Naive thymus-derived CD8-positive, alpha-beta T cell (primary cell): ENCODE measurements at places on chromosomes 7 and 10. TPM values are rescaled to one million over a fixed set of nuclear protein-coding genes. Genes with fewer than 3 reads are reported as not detected.

The ADIRF gene
- polyA plus RNA-seq = not detected

DNA sequence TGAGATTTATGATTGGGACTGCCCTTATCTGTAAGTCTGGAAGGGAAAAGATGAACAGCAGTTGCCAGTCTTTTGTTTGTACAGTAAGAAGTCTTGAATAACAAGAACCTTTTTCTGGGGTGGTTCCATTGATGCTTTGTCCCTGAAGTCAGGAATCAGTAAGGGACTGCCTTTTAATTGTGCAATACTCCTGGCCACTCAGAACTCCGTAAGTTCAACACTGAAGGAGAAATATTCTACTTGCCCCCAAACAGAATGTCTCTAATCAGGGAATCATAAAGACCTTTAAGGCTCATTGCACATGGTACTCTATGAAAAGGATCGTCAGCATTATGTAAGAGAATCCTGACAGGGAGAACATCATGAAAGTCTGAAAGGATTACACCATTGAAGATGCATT is 361.4 kb downstream of the EXOC4 start:
- H3K27ac ChIP-seq = no peak overlapping the region
- peaks cover 13% of the 10 kb centered on the region for H3K36me3 ChIP-seq
- no peaks in the 10 kb centered on the region for H3K27me3 ChIP-seq
- no peak for DNase-seq
- H3K4me3 ChIP-seq = no peak overlapping the region

- H3K36me3 ChIP-seq = peaks cover 2% of the 10 kb centered on the region
- DNase-seq = no peak
- H3K4me3 ChIP-seq = no peak overlapping the region
- H3K4me1 ChIP-seq = peaks cover 7% of the 10 kb centered on the region
- no peak overlapping the region for H3K27ac ChIP-seq
- no peaks in the 10 kb centered on the region for H3K27me3 ChIP-seq
Observed at GRCh38 chr10:61882621-61883370, 18.7 kb upstream of the ARID5B start.

GRCh38 chr10:48658243-48658974 is 26.3 kb upstream of the WDFY4 start:
- H3K36me3 ChIP-seq = no peaks in the 10 kb centered on the region
- H3K4me3 ChIP-seq = no peak overlapping the region
- DNase-seq = peak; percentile 34
- peaks cover 7% of the 10 kb centered on the region for H3K27me3 ChIP-seq
- peaks cover 10% of the 10 kb centered on the region for H3K4me1 ChIP-seq

DNA sequence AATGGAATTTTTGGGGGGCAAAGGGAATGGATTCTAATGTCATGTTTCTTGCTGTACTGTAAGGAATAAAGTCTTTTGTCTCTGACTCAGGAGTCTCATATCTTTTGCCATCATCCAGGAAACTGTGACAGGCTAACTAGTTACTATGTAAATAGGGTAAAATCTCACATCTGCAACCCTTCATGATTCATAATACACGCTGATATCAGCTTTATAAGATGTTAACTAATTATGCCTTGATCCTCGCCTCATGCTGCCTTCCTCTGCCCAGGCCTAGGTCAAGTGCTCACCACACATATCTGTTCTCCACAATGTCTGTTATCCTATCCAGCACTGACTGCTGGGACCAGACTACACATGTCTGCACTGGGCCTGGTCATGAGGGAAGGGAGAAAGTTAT is 81.3 kb upstream of the CXCL12 start:
- H3K4me1 ChIP-seq = peaks cover 3% of the 10 kb centered on the region
- no peaks in the 10 kb centered on the region for H3K36me3 ChIP-seq
- DNase-seq = no peak

DNA sequence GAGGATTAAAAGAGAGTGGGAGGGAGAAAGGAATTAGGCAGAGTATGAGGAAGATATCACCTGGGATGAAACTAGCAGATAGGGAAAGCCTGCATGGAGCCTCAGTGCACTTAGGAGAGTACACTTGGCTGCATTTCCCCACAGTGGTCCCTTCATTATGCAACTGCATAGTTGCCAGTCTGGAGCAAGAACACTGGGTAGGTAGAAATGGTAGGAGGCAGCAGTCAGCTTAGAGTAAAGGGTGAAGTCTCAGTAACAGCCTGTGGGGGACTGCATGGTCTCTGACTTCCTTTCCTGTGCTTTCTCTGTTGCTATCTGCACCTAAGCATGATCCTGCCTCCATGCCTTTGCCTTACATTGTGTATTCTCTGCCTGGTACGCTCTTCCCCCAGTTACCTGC is 14.0 kb upstream of the PCGF5 start:
- peak overlapping the region; percentile 81 for H3K27ac ChIP-seq
- H3K27me3 ChIP-seq = no peaks in the 10 kb centered on the region
- H3K4me1 ChIP-seq = peaks cover 86% of the 10 kb centered on the region
- peak overlapping the region; percentile 55 for H3K4me3 ChIP-seq
- no peaks in the 10 kb centered on the region for H3K36me3 ChIP-seq
- no peak for DNase-seq

DNA sequence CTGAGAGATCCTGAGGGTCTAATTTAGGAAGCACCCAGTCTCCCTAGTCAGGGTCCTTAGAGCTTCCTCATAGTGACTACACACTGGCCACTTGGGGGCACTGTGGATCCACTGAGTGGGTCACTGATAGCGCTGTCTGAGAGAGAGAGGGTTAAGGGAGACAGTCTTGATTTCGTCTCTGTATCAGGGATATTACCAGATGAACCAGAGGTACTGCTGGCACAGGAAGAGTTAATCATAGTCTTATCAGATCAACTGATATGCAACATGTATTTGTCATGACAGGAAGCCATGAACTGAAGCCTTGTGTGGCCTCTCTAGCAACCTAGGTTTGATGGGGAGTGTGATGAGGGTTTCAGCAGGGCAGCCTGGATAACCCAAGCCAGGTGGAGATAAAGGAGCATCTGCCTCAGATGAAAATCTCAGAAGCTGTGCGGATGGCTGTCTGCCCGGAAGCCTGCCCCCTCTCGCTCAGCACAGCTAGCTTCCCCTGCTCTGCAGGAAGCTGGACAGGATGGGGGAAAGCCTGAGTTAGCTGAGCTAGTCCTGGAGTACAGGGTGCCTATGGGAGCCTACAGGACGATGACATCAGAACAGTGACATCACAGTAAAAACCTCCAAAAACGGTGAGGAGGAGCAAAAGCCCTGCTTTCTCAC is 214.0 kb upstream of the PRSS1 start:
- peaks cover 31% of the 10 kb centered on the region for H3K4me1 ChIP-seq
- no peaks in the 10 kb centered on the region for H3K36me3 ChIP-seq
- peak overlapping the region; percentile 72 for H3K4me3 ChIP-seq
- peak; percentile 45 for DNase-seq
